Activated T-helper 17 cell treated with anti-CD3 and anti-CD28 coated beads, Interleukin-2, amount 50 U/mL, for 72 hours (primary cell): ENCODE measurements at places on chromosomes 2 and 18. TPM values are rescaled to one million over a fixed set of nuclear protein-coding genes. Genes with fewer than 3 reads are reported as not detected.

LRRC30 gene
- not detected for total RNA-seq

UPP2 gene
- total RNA-seq: not detected

DNA sequence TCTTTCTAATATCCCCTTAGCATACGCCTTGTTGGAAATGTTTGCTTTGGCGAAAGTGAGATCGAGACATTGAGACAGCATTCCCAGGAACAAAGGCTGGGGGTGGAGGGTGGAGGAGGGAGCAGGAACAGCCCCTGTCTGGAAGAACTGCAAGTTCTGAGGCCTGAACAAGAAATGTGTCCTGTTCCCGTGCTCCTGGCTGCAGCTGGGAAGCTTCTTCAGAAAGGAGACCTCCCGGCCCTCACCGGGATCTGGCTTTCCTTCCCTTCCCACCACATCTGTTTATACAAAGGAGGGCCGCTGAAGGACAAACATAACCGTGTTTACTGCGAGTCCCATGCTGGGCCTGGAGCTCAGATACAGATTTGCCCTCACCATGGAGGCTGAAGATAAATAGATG is 35.9 kb downstream of the AFF3 start:
- no peak for ATAC-seq

GRCh38 chr18:27582760-27583412 is 397.8 kb upstream of the CHST9 start:
- no peak for ATAC-seq

PROKR1 gene
- not detected for total RNA-seq

DNA sequence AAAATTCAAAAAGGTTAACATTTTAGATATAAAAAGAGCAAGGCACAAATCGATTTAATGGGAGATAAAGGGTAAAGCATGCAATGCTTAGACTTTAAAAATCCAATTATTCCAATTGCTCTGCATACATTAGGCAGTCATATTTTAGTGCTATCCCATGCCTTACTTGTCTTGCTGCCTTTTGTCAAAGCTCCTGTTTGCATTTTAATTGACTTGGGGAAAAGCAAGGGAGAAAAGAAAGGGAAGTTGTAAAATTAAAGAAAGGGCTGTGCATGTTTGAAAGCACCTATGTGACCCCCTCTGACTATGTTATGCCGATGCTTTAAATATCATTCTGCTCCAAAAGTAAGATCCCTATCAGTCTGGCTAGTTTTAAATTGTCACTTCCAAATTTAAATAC is 193.7 kb upstream of the VWC2L start:
- no peak for ATAC-seq

GRCh38 chr18:45197526-45197970 is 417.7 kb upstream of the SLC14A2 start:
- ATAC-seq: peak; percentile 95

ZNF532 gene
- 11.8 TPM for total RNA-seq

DNA sequence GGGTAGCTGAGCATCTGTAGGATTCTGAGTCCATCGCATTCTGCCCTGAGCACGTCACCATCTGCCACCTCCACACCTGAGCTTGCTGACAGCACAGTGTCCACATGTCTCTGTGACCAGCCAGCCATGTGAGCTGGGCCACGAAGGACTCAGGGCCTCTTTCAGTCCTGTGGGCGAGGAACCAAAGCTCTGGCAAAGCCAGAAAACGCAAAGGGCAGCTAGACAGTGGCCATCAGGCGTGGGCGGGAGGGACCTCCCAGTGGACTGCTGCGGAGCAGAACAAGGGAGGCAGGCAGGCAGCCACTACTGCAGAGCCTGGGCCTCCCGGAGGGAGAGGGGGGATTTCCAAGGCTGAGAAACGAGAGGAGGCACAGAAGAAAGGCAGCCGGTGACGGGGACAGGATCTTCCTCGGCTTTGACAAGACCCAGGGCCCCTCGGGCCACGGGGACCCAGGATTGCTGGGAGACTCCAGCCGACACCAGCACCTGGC is 274.6 kb upstream of the SALL3 start:
- ATAC-seq: no peak

GRCh38 chr2:50765146-50765545 is 266.8 kb downstream of the NRXN1 start:
- ATAC-seq: no peak

- no peak for ATAC-seq
These were observed 89.0 kb upstream of the RBMS1 start for GRCh38 chr2:160582490-160583145.

DNA sequence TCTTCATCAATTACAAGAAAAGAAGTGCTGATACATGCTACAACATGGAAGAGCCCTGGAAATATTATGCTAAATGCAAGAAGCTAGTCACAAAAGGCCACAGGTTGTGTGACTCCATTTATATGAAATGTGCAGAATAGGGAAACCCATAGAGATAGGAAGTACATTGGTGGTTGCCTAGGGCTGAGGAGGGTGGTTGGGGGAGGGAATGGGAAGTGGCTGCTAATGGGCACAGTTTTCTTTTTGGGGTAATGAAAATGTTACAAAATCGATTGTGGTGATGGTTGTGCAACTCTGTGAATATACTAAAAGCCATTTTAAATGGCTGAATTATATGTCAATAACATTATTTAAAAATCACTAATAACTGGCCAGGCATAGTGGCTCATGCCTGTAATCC is 24.3 kb upstream of the RESP18 start:
- no peak for ATAC-seq

- no peak for ATAC-seq
These were observed 538.5 kb upstream of the DCC start for GRCh38 chr18:51801514-51801913.

ALKAL2 gene
- not detected for total RNA-seq

GRCh38 chr2:8229546-8229986 is 452.3 kb upstream of the ID2 start:
- peak; percentile 97 for ATAC-seq

ACTR3 gene
- 441 TPM for total RNA-seq

SKOR2 gene
- not detected for total RNA-seq

SULT1C2 gene
- not detected for total RNA-seq

DNA sequence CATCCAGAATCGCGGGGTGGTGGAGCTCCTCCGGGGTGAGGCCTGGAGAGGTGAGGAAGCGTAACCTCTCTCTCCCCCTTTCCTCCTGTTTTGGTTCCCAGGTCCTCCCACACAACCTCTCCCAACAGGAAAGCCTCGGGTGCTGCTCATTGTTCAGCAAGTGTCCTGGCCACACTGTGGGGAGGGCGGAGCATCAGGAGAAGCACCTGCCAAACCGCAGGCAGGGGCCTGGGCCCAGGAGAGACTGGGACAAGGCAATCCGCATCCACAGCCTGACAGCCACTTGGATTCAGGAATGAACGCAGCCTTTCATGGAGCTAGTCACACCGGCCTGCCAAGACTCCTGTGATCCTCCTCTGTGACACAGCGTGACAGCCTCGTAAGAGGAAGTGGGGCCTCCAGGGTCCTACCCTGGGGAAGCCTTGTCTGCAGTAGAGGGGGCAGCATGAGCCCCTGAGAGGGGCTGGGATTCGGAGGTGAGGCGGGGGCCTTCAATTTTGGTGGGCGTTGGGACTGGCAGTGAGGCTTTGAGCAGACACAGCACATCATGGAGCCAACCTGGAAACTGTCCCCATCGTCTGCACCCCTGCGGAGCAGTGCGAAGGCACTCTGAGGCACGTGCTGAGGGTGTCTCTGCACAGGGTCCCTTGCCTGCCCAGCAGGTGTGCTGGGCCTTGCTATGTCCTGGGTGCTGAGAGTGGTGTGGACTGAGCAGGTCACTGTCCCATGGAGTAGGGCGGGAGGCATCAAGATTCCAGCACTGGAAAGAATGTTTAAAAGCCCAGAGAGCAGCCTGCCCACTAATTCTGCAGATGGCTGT is 62.2 kb downstream of the EDAR start:
- ATAC-seq: no peak

GRCh38 chr2:129823044-129823443 is 156.4 kb upstream of the RAB6C start:
- ATAC-seq: no peak

DNA sequence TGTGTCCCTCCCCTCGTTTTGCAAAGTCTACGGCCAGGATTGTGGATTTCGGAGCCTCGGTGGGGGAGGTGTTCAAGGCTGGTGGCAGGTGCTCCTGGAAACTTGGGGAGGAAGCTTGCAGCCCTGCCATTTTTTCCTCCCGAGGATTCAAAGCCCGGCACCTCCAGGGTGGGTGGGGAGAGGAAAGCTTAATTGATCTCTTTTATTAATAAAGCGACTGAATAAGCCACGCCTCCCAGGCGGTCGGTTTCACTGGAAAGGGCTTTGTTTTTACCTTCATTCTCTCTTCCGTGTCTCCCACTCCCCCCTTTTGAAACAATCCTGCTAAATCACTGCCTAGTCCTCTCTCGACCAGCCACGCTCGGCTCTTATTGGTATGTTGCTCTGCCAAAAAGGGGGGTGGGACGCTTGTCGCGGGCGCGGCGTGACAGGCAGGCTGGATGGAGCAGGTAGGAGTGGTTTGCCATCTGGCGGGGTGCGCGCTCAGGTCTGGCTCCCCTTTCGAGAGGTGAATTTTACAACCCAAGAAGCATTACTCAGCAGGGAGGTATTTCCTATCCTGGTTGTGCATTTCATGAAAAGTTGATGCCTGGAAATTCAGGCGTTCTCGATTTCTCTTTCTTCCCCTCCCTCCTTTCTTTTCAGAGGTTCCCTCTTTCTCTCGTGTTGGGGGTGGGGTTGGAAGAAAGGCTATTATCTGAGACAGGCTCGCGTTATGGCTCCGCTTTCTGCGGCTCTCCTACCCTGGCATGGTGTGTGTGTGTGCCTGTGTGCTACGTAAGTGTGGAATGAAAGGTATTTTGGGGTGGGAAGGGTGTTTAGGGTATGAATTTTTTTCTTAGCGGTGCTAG is 1.4 kb downstream of the NEDD4L start:
- no peak for ATAC-seq

- ATAC-seq: no peak
These were observed 208.4 kb downstream of the CDH20 start for GRCh38 chr18:61541673-61542072.

PDCD1 gene
- total RNA-seq: 13.1 TPM

CYS1 gene
- 0.09 TPM for total RNA-seq

DNA sequence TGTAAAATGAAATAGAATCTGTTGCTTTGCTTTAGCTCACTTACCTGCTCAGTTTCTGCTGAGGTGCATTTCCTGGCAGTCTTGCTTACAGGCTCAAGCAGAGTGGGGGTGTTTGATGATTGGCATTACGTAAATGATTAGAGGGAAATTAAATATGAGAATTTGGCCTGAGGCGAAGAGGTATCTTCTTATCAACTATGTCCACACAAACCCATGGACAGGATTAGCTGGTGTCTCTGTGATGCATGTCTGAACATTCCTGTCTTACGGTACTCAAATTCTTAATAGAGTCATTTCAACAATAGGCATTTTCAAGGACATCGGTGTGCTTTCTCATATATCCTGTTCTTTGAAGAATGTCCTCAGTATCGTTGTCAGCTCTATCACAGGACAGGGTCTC is 102.1 kb downstream of the PRPF40A start:
- ATAC-seq: no peak

DNA sequence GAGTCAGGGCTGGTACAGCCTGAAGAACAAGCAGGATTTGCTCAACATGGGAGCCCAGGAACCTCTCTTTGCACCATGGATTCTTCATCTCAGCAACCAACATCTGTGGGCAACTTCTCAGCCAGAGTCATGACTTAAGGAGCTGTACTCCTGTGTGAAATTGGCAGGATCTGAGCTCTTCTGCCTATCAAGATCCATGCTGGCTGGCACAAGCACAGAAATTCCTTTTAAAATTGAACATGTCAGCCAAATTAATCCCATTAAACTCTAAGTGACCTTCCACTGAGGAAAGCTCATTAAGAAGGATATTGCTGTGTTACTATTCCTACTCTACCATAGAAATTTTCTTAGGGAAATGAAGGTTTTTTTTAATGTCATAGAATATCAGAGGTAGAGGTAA is 110.5 kb upstream of the SCG2 start:
- no peak for ATAC-seq

DNA sequence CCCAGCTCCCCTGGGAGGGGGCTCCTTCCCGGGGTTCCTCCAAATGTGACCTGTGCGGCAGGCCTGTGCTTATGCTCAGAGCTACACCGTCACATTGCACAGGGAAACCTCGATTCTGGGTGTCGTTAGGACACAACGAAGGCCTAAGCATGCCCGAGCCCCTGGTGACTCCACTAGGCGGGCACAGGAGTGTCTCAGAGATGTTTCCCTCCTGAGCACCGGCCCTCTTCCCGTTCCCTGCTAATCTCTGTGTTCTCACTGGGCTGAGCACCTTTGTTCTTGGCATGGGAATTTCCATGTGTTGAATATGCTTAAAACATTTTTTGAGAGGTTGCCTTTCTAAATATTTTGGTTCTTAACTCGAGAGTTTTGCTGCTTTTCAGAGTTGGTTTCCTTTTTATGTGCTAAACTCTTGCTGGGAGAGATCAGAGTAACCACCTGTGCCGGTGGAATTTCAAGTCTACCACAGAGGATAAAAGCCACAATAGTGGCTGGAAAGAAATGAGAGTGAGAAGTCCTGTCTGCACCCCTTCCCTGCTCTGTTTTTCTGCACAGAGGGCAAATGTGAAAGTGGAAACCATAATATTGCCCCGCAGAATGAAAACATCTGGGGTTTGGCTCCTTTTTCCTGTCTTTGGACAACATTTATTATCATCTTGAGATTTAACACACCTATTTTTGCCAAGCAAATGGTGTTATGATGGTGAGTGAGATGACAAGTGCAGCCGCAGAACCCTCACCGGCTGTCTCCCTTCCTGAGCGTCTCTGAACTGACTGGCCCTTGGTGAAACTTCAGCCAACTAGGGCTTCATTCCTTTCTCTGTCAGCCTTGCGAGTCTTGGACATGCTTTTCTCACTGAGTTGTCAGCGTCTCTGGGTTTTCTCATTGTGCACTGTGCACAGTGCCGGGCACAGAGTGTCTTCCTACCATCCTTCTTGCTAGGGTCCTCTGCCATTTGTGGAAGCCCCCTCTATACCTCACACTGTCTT is 154.1 kb downstream of the VAPA start:
- no peak for ATAC-seq

DNA sequence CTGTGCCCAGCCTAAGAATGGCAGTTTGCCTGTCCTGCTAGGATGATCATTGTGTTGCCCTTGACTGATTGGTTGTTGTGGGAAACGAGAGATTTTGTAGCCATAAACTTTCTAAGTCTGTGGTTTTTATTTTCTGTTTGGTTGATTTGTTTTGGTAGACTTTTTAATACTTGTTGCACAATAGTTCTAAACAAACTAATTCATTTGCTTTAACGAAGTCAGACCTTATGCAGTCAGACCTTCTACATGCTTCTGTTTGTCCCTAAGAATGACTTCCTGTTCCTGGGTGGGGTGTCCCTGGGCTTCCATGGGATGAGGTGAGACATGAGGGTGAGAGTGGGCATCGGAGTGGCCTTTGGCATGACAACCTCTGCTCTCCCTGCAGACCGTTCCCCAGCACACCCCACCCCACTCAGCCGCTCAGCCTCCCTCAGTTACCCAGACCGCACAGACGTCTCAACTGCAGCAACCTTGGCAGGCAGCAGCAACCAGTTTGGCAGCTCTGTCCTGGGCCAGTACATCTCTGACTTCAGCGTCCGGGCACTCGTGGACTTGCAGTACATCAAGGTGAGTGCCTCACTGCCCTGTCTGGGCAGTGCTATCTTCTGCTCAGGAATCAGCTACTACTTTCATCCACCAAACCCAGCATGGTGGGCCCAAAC is 7.8 kb upstream of the CNNM3 start:
- ATAC-seq: no peak

GRCh38 chr2:234195516-234195915 is 145.0 kb downstream of the SPP2 start:
- no peak for ATAC-seq

WDSUB1 gene
- total RNA-seq: 7.6 TPM
